ENCODE measurements at places on chromosomes 7 and 10.
A peak's percentile ranks its signal among the peaks of the same experiment; 100 is the strongest.

GRCh38 chr10:33618196-33618595, 283.7 kb upstream of the NRP1 start:
- DNase-seq, result no peak

DNA sequence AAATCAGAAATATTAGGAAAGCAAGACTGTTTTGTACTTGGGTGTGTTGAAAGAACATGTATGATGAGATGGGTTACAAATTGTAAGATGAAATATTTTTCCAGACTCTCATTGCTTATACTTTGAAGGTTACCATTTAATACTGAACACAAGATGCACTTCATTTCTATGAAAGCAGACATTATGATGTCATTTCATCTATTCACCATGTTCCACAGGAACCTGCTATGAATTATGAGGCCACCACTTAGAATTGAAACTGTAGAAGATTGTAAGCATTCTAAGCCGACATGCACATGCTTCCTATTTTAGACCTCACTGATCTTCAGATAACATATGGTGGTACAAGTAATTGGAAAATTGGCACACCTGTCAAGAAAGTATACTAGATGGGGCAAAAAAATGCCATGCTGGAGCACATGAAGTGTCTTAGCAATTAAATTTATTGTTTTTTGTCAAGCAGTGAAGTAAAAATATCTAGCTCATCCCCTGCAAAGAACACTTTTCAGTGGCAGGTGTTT, 195.0 kb downstream of the PHF14 start:
- DNase-seq, result no peak

GRCh38 chr7:151380199-151381097, 29.4 kb downstream of the WDR86 start:
- DNase-seq, result no peak

DNA sequence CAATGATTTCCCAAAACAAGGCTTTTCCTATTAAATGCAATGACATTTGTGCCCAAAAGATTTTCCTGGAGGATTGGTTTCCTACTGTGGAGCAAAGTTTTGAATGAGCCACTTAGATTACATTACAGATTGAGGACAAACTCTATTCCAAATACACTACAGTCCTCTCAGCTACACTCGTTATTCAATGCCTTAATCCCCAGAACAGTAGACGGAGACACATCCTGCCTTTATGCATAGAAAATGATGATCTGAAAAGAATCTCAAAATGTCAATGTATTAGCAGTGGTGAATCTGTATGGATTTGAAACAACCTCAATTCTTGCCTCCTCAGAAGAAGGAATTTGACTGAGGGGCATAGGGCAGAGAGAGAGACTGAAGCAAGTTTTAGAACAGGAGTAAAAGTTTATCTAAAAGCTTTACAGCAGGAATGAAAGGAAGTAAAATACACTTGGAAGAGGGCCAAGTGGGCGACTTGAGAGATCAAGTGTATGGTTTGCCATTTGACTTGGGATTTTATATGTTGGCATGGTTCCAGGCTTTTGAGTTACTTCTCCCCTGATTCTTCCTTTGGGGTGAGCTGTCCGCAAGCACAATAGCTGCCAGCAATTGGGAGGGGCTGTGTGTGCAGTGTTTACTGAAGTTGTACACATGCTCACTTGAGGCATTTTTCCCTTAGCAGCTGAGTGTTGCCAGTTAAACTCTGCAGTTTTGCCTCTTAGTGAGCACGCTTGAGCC, 891.9 kb upstream of the MBL2 start:
- no peak for DNase-seq

GRCh38 chr7:84784450-84784849, 402.4 kb downstream of the SEMA3D start:
- no peak for DNase-seq

DNA sequence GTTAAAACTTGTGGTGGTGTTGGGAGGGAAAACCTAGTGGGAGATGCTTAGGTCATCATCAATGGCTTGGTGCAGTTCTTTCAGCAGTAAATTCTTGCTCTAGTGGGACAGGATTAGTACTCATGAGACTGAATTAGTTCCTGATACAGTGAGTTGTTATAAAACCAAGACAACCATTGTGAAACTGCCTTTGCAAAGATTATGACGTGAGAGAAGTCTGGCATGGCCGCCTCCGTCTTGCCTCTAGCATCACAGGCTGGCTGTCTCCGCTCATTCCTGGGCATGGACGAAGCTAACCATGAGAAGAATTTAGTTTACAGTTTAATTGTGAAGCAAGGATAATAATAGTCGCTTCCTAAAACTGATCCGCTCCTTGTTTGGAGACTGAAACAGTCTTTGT, 186.4 kb downstream of the KIF20B start:
- no peak for DNase-seq

- DNase-seq, result no peak
Measured at GRCh38 chr7:102270178-102270887, 16.3 kb upstream of the SH2B2 start.

GRCh38 chr7:36742911-36743775, 18.8 kb upstream of the AOAH start:
- no peak for DNase-seq

DNA sequence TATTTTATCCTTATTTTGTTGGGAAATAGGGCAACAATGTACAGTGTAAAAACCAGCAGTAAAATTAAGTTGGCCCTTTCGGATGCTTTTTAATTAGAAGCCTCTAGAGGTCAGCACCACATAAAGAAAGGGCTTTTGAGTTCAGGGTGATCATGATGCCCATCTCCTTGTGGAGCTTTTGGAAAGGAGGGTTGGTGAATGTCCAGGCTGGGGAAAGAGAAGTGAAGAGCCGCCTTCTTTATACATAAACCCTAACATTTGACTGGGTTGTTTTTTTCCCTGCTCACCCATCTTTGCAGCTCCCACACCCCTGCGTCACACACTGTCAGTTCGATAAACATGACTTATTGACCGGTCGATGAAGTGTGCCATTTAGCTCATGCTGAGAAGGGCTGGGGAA, 29.8 kb downstream of the MTURN start:
- DNase-seq, result no peak

DNA sequence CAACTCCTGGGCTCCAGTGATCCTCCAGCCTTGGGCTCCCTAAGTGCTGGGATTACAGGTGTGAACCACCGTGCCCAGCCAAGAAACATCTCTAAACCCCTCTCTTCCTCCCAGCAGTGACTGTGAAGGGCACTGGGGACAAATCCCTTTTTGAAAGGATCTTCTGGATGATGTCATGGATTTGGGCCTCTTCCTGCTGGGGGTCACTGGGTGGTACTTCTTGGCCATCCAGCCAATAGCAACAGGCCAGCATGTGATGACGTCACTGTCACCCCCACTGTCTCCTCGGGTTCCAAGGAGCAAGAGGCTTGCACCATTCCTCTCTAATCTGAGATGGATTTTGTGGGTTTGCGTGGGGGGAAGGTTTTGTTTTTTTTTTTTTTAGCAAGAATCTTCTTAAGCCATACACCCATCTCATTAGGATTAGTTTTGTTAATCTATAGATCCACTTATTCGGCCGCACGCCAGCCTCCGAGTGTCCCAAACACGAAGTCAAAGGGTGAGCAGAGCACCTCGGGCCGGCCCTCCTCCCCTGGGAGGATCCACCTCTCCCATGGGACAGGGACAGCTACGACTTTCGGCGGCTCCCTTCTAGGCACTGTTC, 29.4 kb upstream of the TNRC18 start:
- peak; percentile 15 for DNase-seq

GRCh38 chr7:47148536-47149207, 433.2 kb downstream of the TNS3 start:
- no peak for DNase-seq

- DNase-seq, result no peak
Measured at GRCh38 chr7:131052285-131052904, 275.3 kb upstream of the MKLN1 start.

- no peak for DNase-seq
Measured at GRCh38 chr7:19585761-19586160, 123.1 kb downstream of the POLR1F start.

GRCh38 chr10:12455766-12456165, 106.4 kb downstream of the CAMK1D start:
- no peak for DNase-seq
